Liver (tissue), 10 donors: ENCODE measurements at places on chromosomes 6 and 20. TPM values are rescaled to one million over a fixed set of nuclear protein-coding genes. Genes with fewer than 3 reads are reported as not detected.

DNA sequence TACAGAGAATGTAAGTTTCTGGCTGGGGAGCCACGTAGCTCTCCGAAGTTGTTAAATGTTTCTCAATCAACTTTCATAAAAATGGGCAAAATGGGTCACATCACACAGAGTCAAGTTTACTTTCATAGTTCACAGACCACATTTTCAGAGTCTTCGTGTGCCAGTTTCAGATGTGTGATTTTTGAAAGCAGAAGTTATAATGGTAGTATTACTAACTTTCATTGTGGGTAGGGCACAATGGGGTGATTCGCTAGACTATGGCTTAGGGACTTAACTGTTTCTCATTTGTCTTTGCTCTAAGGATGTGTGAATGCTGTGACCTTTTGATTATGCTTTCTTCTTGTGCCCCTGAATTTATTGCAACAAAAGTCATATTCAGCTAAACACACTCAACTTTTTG, 109.0 kb upstream of the SUPT3H start:
- no peak overlapping the region for H3K27ac ChIP-seq
- H3K4me3 ChIP-seq: no peak overlapping the region
- H3K36me3 ChIP-seq: no peaks in the 10 kb centered on the region
- no peaks in the 10 kb centered on the region for H3K27me3 ChIP-seq

- H3K27me3 ChIP-seq: no peaks in the 10 kb centered on the region
- H3K4me1 ChIP-seq: peaks cover 19% of the 10 kb centered on the region
- no peak overlapping the region for H3K27ac ChIP-seq
- H3K36me3 ChIP-seq: no peaks in the 10 kb centered on the region
Observed at GRCh38 chr6:41894366-41895299, 542 bp downstream of the USP49 start.

DNA sequence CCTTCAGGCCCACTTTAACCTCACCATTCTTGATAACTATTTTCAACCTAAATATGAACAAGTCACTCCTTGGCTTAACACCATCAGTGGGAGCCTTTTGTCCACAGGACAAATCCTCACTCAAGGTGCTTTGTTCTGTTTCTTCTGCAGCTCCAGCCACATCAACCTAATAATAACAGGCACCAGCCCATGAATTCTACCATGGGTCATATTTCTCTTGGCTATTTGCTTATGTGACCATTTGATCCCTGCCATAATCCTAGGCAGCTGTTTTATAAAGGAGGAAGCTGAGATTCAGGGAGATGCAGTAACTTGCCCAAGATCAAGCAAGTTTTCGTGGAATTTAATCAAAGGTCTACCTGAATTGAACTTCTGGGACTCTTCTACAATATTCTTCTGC, 561.3 kb downstream of the DHX35 start:
- no peak overlapping the region for H3K4me3 ChIP-seq
- H3K27me3 ChIP-seq: no peaks in the 10 kb centered on the region
- no peaks in the 10 kb centered on the region for H3K4me1 ChIP-seq
- H3K27ac ChIP-seq: no peak overlapping the region

DNA sequence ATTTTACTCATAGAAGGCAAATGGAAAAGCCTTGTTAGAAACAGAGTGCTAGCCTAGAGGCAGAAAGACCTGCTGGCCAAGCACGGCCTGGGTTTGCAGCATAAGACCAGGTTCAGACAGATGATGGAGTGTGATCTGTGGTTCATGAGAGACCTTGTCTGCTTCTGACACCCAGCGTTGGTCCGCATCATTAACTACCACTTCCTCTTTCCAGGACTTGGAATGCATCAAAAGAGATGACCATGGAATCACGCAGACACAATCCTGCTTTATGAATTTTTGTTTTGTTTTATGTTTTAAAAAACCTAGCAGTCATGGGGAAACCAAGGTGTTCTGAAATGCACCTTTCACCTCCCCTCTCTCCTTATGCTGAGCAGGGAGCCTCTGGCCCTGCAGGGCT, 76.8 kb upstream of the SYNDIG1 start:
- H3K4me3 ChIP-seq: no peak overlapping the region
- H3K27me3 ChIP-seq: peaks cover 2% of the 10 kb centered on the region

- H3K27me3 ChIP-seq: no peaks in the 10 kb centered on the region
- no peaks in the 10 kb centered on the region for H3K36me3 ChIP-seq
- H3K4me3 ChIP-seq: no peak overlapping the region
- no peaks in the 10 kb centered on the region for H3K4me1 ChIP-seq
- no peak for DNase-seq
Observed at GRCh38 chr6:51342393-51342792, 523.7 kb downstream of the TFAP2B start.

DNA sequence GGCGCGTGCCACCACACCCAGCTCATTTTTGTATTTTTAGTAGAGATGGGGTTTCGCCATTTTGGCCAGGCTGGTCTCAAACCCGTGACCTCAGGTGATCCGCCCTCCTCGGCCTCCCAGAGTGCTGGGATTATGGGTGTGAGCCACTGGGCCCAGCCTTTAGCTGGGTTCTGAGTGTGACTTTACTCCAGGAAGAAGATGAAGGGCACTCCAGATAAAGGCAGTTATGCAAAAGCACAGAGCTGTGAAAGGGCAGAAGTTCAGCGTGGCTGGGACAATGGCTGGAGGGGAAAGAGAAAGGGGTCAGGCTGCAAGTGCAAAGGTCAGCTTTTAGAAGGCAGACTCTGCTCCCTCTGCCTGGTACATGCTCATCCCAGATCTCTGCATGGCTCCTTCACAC, 39.7 kb downstream of the MAP3K5 start:
- H3K4me3 ChIP-seq: no peak overlapping the region
- no peaks in the 10 kb centered on the region for H3K27me3 ChIP-seq
- H3K36me3 ChIP-seq: no peaks in the 10 kb centered on the region
- peaks cover 4% of the 10 kb centered on the region for H3K4me1 ChIP-seq

- no peak for DNase-seq
- no peaks in the 10 kb centered on the region for H3K4me1 ChIP-seq
- H3K27ac ChIP-seq: no peak overlapping the region
- H3K4me3 ChIP-seq: no peak overlapping the region
- peaks cover 22% of the 10 kb centered on the region for H3K36me3 ChIP-seq
- no peaks in the 10 kb centered on the region for H3K27me3 ChIP-seq
Observed at GRCh38 chr20:21376626-21377025, 20.7 kb downstream of the NKX2-4 start.

DNA sequence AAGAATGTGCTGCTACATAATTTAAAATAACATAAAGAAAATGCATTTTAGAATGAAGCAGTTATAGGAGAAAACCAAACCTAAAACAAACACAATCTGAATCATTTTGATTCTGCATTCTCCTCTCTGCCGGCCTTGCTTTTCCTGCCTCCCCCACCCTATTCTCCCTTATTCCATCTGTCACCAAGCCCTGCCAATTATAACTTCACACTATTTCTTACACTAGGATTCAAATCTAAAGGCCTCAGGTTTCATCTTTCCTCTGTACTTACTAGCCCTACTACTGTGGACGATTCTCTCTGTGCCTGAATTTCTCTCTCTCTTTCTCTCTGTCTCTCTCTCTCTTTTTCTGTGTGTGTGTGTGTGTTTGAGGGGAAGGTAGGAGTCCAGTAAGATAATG, 18.7 kb upstream of the PRIM2 start:
- DNase-seq: no peak
- H3K36me3 ChIP-seq: no peaks in the 10 kb centered on the region
- H3K27me3 ChIP-seq: no peaks in the 10 kb centered on the region
- H3K4me1 ChIP-seq: no peaks in the 10 kb centered on the region
- no peak overlapping the region for H3K27ac ChIP-seq
- no peak overlapping the region for H3K4me3 ChIP-seq

- H3K27me3 ChIP-seq: no peaks in the 10 kb centered on the region
- DNase-seq: no peak
- H3K4me1 ChIP-seq: no peaks in the 10 kb centered on the region
- H3K4me3 ChIP-seq: no peak overlapping the region
Observed at GRCh38 chr6:83314693-83315092, 116.2 kb downstream of the ME1 start.

- no peaks in the 10 kb centered on the region for H3K36me3 ChIP-seq
- DNase-seq: no peak
- H3K4me1 ChIP-seq: no peaks in the 10 kb centered on the region
- no peak overlapping the region for H3K4me3 ChIP-seq
- peaks cover 5% of the 10 kb centered on the region for H3K27me3 ChIP-seq
Observed at GRCh38 chr20:19056909-19057308, 155.5 kb upstream of the SLC24A3 start.

GRCh38 chr20:2750491-2751251, 49.8 kb downstream of the CPXM1 start:
- DNase-seq: no peak
- H3K4me3 ChIP-seq: peak overlapping the region; percentile 32
- H3K36me3 ChIP-seq: no peaks in the 10 kb centered on the region
- no peaks in the 10 kb centered on the region for H3K27me3 ChIP-seq
- peaks cover 12% of the 10 kb centered on the region for H3K4me1 ChIP-seq

GRCh38 chr6:137570393-137570792, 76.2 kb upstream of the OLIG3 start:
- no peaks in the 10 kb centered on the region for H3K4me1 ChIP-seq
- DNase-seq: no peak
- H3K4me3 ChIP-seq: no peak overlapping the region
- no peaks in the 10 kb centered on the region for H3K36me3 ChIP-seq
- H3K27ac ChIP-seq: no peak overlapping the region

- no peak overlapping the region for H3K27ac ChIP-seq
- no peaks in the 10 kb centered on the region for H3K27me3 ChIP-seq
- no peaks in the 10 kb centered on the region for H3K36me3 ChIP-seq
Observed at GRCh38 chr6:105748737-105749161, 337.4 kb upstream of the PRDM1 start.

DNA sequence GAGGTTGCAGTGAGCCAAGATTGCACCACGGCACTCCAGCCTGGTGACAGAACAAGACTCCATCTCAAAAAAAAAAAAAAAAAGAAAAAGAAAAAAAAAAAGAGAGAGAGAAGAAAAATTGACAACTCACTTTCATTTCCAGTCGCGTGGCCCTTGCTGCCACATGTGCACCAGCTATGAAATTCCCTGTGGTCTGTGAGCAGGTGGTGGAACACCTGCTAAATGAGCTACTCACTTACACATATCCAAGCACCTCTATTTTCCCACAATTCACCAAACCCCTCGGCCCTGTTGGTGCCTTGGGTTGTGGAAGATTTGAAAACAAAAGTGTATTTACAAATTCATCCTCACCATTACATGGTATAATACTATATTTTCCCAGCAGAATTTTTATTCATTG, 105.2 kb upstream of the ASF1A start:
- H3K36me3 ChIP-seq: no peaks in the 10 kb centered on the region
- no peak for DNase-seq
- H3K27me3 ChIP-seq: no peaks in the 10 kb centered on the region
- H3K4me1 ChIP-seq: peaks cover 7% of the 10 kb centered on the region
- H3K4me3 ChIP-seq: no peak overlapping the region
- no peak overlapping the region for H3K27ac ChIP-seq

DNA sequence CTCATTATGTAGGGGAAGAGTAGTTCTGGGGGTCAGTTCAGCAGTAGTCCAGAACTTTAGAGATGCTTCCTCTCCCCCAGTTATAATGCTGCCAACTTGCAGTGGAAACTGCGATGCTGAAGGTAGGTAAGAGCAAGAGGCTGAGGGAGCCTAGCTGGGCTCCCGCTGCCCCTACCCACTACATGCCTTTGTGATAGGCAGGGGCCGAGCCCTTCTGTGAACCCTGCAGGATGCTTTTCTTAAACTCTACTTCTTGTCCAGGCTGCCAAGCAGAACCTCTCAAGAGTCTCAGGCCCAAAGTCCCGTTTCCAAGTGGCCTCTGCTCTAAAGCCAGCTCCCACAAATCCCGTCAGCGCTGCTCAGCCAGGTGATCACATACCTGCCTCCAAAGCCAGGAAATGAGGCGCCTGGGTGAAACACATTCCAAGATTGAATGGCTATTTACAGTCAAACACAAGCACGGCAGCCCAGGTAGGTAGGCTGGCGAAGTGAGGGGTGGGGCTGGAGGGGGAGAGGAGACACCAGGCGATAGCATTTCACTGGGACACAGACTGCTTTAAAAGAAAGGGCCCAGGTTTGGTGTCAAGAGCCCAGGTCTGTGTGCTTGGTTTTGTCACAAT, 150.7 kb downstream of the CD24 start:
- no peak overlapping the region for H3K4me3 ChIP-seq
- no peak overlapping the region for H3K27ac ChIP-seq

GRCh38 chr6:135423649-135424128, 73.9 kb downstream of the AHI1 start:
- H3K27ac ChIP-seq: no peak overlapping the region
- no peak for DNase-seq
- no peak overlapping the region for H3K4me3 ChIP-seq
- no peaks in the 10 kb centered on the region for H3K4me1 ChIP-seq

DNA sequence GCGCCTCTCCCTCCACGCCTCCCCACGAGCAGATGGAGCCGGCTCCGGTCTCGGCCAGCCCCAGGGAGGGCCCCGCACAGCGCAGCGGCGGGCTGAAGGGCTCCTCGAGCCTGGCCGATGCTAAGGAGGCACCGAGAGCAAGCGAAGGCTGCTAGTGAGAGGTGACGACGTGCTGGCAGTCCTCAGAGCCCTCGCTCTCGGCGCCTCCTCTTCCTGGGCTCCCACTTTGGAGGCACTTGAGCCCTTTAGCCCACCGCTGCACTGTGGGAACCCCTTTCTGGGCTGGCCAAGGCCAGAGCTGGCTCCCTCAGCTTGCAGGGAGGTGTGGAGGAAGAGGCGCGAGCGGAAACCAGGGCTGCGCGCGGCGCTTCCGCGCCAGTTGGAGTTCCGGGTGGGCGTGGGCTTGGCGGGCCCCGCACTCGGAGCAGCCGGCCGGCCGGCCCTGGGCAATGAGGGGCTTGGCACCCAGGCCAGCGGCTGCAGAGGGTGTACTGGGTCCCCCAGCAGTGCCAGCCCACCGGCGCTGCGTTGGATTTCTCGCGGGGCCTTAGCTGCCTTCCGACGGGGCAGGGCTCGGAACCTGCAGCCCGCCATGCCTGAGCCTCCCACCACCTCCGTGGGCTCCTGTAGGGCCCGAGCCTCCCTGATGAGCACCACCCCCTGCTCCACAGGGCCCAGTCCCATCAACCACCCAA, 2.5 kb upstream of the TMEM14C start:
- no peaks in the 10 kb centered on the region for H3K27me3 ChIP-seq
- H3K4me3 ChIP-seq: peak overlapping the region; percentile 49
- DNase-seq: peak; percentile 43

DNA sequence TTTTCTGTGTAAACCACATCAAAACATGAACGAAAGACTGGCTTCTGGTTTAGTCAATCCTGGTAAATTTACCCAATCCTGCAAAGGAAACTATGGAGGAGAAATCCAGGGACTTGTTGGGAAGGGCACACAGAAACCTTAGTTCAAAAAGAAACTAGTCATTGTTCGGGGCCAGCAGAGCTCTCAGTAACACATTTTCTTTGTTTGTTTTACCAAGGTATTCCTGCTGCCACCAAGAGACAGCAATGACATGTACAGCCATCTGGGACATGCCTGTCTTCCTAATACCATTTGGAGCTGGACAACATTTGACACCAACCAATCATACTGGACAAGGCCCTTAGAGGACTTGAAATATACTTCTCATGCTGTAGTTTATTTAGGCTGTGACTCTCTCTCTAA, 8.3 kb downstream of the OARD1 start:
- peak overlapping the region; percentile 61 for H3K27ac ChIP-seq
- DNase-seq: no peak
- H3K4me1 ChIP-seq: peaks cover 5% of the 10 kb centered on the region
- H3K36me3 ChIP-seq: peaks cover 6% of the 10 kb centered on the region

The OR2H1 gene
- not detected for total RNA-seq

The TRAPPC3L gene
- 0.19 TPM for total RNA-seq

The OXT gene
- 0.75 TPM for total RNA-seq

The ZNF322 gene
- 6.7 TPM for total RNA-seq

The FAXC gene
- under 0.01 TPM for total RNA-seq

The PLCB1 gene
- total RNA-seq: 13.5 TPM

The HLA-DPB1 gene
- total RNA-seq: 23.4 TPM

The ARFGEF3 gene
- 0.33 TPM for total RNA-seq

The RAMACL gene
- total RNA-seq: 0.59 TPM

The MATN4 gene
- total RNA-seq: not detected

The HLA-C gene
- total RNA-seq: 249 TPM

The ARMC12 gene
- 0.42 TPM for total RNA-seq

The LHFPL5 gene
- total RNA-seq: not detected

The ZNF292 gene
- 12.1 TPM for total RNA-seq
